DMS79 treated with DMSO at 0.1 percent for 48 hours (cell line): ENCODE measurements at places on chromosomes 2 and 18.

DNA sequence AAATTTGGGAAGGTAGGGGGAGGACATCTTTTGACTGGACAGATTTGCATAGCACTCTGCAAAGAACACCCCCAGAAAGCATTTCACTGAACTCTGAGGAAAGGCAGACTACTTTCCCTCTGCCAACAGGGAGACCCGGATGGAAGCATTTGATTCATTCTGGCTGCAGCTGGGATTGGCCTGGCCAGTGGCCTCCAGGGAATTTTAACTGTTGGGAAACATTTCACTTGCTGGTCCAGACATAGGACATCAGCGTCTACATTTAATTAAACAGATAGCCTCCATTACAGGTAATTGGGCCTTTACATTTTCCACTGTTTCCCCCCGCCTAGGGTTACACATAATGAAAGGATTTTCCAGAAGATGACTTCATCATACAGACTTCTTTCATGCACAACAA lies 92.8 kb downstream of the MARCHF4 start:
- DNase-seq: no peak

GRCh38 chr2:21819454-21819853 lies 695.7 kb downstream of the TDRD15 start:
- no peak for DNase-seq

DNA sequence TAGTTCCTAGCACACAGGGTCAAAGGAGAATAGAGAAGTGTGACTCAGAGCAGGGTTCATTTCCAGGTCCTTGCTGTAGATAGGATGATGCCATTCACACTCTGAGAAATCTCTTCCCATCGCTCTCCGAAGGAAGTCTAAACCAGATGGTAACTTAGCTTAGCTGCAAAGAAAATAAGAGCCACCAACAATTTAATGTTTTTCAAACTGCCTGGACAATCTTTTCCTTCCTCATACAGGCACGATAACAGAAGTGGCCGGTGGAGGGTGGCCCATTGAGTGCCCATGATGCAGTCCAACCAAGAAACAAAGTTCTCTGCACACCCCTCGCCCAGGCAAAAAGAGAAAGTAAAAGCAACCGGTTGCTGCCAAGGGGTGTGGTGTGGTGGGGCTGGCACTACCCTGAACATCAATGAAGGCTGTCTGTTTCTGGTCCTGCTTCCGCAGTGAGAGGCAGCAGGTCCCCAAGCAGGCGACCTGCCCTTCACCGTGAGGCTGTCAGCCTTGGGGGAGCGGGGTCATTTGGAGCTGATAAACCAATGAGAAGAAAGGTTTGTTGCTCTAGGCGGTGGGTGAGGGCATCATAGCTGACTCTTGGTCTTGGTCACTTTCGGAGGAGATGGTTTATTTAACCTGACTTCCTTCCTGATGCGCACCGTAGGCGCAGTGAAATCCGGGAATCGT lies 105.6 kb upstream of the CD302 start:
- DNase-seq: no peak

DNA sequence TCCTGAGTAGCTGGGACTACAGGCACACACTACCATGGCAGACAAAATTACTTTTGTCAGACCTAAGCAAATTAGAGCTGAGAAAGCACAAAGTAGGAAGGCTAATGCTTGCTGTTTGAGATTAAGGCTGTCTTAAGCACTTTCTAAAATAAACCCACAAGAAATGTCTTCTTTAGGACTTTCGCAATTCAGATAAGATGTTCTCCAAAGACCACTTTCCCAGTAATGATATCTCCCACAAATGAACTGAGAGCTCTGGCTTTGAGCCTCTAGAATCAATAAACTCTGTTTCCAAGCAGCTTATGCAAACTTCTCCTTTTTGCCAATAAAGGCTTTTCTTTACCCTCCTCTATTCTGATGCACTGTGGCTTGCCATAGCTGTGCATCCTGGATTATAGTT lies 32.0 kb upstream of the GALNT1 start:
- DNase-seq: no peak

DNA sequence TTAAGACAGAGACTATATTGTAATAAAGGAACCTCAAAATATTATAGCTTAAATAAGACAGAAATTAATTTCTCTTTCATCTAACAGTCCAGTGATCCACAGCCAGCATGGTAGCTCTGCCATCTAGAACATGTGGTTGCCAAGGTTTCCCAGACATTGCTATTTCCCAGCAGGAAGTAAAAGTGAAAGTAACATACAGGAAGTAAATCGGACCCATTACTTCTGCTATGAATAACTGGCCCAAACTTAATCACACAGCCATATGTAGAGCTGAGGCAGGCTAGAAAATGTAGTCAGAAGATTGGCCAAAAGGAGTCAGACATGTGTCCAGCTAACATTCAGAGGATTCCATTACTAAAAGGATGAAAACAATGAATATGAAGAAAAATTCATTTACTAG lies 71.0 kb downstream of the NOL4 start:
- peak; percentile 46 for DNase-seq

GRCh38 chr2:132586835-132587234 lies 83.2 kb downstream of the LYPD1 start:
- DNase-seq: no peak

- DNase-seq: no peak
These were observed 126.8 kb downstream of the SP100 start for GRCh38 chr2:230542751-230543150.

DNA sequence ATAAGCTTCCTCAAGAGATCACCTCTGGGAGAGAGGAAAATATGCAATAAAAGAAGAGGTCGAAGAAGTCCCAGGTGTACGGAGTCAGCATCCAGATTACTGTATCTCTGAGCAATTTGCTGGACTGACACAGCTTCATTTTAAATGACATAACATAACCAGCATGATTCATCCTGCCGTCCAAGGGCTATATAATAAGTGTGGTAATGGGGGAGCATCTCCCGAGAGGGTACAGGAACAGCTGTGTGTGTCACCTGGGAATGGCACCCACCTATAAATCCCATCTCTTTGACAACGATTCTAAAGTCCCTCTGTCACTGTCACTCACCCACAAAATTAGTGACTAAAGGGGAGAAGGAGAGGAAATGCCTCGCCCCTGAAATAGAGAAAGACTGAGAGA lies 19.3 kb upstream of the FZD7 start:
- no peak for DNase-seq

DNA sequence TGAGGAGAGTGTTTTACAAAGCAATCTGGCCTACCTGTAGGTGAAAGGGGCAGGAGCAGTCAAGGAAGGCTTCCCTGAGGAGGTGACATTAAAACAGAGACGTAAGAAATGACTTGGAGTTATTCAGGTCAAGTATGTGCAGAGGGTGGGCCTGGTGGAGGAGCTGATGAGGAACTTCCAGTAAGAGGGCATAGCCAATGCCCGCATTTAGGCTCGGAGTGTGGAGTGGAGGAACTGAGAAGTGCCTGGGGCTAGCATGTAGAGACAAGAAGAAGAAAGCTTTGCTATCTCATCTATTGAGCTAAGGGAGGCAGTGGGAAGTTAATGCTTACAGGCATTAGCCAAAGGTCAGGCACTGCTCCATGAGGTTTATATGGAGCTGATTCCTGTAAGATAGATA lies 312.2 kb downstream of the ZNF521 start:
- no peak for DNase-seq

GRCh38 chr2:40243581-40244187 lies 208.2 kb downstream of the SLC8A1 start:
- peak; percentile 90 for DNase-seq

DNA sequence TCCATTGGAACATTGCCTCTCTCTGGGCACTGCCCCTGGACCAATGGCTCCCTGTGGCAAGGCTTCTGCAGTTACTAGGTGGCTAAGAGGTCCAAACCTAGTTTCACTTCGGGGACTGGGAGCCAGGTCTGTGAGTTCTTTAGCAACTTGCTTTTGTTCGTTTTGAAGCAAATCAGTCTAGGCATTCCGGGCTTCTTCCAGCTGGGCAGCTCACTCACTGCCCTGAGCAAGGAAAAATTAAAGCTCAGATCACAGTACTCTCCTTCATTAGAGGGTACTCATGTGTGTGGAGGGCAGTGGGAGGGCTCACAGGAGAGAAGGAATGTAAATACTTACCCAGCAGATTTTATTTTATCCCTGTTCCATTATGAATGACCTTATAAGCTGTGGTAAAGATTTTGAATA lies 80.3 kb downstream of the SPP2 start:
- no peak for DNase-seq

DNA sequence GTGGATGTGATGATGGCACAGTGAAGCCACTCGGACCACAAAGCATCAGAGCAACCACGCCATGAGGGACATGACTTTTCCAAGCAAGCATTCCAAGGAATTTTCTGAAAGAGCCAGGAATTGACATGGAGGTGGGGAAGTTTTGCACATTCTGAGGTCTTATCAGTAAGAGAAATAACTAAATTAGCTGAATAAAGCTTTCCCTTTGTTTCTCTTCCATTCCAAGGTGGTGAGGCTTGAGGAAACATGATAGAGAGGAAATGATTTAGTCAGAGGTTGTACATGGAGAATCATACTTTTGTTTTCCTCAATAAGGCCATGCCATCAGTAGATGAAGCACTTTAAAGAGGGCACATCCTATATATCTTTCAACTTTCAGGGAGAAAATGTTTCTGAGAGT lies 115.7 kb upstream of the MMADHC start:
- no peak for DNase-seq

DNA sequence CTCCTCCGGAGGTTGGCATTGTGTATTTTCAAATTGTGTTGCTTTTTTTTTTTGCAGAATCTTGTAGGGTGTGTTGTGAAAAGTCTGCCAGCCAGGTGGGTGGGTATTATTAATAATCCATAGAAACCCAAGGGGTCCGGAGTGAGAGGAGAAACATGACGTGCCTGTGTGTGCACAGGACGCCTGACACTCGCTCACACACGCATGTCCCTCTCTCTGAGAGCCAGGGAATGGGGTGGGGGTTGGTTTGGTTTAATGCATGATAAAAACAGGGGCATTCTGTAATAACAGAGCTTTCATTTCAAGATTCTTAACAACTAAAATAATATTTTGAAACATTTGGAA lies 224.8 kb downstream of the FAM210A start:
- no peak for DNase-seq

GRCh38 chr18:60246606-60247005 lies 126.0 kb downstream of the MC4R start:
- no peak for DNase-seq

DNA sequence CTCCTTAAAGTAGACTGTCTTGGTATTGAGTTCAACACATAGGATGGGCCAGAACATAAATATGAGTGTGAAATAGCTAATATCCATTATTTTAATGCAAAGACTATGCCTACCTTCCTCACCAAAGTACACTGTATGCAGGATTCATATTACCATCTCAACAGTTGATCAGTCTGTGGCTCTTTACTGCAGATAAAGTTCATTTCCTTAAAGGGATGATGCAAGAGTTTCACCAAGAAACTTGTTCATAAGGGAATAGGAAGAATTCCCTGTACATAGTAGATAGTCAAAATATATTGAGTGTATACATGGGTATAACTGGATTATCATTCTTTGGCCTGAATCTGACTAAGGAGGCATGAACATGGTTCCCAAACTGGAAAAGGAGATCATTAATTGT lies 35.0 kb downstream of the MARS2 start:
- DNase-seq: no peak

- DNase-seq: no peak
These were observed 596.0 kb downstream of the LRP1B start for GRCh38 chr2:141534666-141535362.

DNA sequence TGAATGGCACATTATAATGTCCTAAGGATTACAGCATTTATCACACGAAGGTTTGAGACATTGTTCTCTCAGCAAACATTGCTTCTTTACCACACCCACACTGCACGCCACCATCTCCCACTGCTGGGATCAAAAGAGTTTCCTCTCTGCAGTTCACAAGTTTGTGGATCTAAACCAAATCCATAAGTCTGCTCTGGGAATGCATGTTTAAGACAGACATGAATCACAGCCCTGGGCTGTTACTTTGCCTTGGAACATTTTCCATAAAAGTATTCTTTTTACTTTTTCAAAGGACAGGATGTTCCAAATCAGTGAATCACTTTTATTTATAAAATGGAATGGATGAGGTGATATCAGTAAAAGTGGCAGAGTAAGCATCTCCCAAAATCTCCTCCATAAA lies 36.1 kb downstream of the STPG4 start:
- DNase-seq: no peak

- no peak for DNase-seq
These were observed 193.0 kb upstream of the RGPD4 start for GRCh38 chr2:107633580-107634147.

GRCh38 chr18:22683196-22683676 lies 249.9 kb upstream of the RBBP8 start:
- peak; percentile 68 for DNase-seq

DNA sequence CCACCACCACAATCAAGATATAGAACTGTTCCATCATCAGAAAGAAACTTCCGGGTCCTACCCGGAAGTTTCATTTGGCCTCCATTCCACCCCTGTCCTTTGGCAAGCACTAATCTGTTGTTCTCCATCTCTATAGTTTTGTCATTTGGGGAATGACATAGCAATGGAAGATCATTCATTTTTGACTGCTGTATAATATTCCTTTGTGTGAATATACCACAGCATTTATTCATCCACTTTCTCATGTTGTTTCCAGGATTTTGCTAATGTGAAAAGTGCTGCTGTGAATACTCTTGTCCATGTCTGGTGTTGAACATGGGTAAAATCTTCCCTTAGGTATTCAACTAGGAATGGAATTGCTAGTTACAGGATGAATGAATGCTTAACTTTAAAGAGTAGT lies 53.1 kb downstream of the ACOXL start:
- no peak for DNase-seq

- no peak for DNase-seq
These were observed 2.1 kb downstream of the RHBDD1 start for GRCh38 chr2:226837787-226838603.

GRCh38 chr18:21391074-21391673 lies 149.1 kb downstream of the GREB1L start:
- no peak for DNase-seq

GRCh38 chr2:147311058-147311430 lies 533.8 kb upstream of the ACVR2A start:
- DNase-seq: no peak

- DNase-seq: peak; percentile 97
These were observed 88.9 kb downstream of the ITGA4 start for GRCh38 chr2:181546086-181546485.

DNA sequence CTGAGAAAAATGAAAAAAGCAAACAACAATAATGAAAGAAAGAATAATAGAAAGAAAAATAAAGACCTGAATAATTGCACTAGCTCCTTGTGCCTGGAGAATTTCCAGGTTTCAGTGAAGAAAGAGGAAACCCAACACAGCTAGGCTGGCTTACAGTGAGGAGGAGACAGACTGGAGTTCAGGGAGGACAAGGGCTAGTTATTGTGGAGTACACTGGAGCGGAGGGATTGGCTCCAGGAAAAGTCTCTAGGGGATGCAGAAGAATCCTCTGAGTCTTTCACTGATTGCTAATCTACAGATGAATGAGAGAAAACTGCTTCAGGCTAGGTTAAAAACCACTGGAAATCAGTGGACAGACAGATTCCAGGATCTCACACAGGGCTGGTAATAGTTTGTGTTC lies 163.6 kb upstream of the RBMS1 start:
- DNase-seq: no peak

GRCh38 chr2:208042450-208042849 lies 17.1 kb upstream of the PLEKHM3 start:
- no peak for DNase-seq
